ENCODE measurements at places on chromosomes 1 and 21. TPM values are rescaled to one million over a fixed set of nuclear protein-coding genes. Genes with fewer than 3 reads are reported as not detected.

Gene AMY1B
- total RNA-seq = not detected

Gene MAP3K7CL
- 75.2 TPM for total RNA-seq

Gene MCOLN2
- 1.4 TPM for total RNA-seq

Gene SLC5A9
- total RNA-seq = not detected

GRCh38 chr1:57908147-57908890 lies 484.5 kb upstream of the DAB1 start:
- no peaks in the 10 kb centered on the region for H3K4me1 ChIP-seq
- H3K36me3 ChIP-seq = no peaks in the 10 kb centered on the region
- no peak overlapping the region for H3K27ac ChIP-seq
- H3K4me3 ChIP-seq = no peak overlapping the region

DNA sequence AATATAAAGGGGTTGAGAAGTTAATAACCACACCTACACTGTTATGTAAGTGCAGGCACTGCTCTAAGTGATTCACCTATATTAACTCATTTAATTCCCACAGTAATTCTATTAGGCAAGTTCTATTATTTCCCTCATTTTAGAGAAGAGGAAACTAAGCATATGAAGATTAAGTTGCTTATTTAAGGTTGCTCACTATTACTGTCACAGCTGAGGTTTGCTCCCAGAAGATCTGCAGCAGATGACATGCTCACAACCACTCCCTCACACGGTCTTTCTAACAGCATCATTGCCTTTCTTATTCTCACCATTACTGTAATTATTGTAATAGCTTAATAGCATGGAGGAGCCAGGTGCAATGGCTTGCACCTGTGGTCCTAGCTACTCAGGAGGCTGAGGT lies 196.4 kb upstream of the GREM2 start:
- H3K4me1 ChIP-seq = peaks cover 7% of the 10 kb centered on the region
- H3K4me3 ChIP-seq = no peak overlapping the region
